ENCODE measurements at places on chromosomes 5 and 9. TPM values are rescaled to one million over a fixed set of nuclear protein-coding genes. Genes with fewer than 3 reads are reported as not detected.

The LRRC14B gene
- 27.4 TPM for total RNA-seq

The TGFBI gene
- total RNA-seq = 42.4 TPM

The PCDHGC3 gene
- total RNA-seq = 19.1 TPM

DNA sequence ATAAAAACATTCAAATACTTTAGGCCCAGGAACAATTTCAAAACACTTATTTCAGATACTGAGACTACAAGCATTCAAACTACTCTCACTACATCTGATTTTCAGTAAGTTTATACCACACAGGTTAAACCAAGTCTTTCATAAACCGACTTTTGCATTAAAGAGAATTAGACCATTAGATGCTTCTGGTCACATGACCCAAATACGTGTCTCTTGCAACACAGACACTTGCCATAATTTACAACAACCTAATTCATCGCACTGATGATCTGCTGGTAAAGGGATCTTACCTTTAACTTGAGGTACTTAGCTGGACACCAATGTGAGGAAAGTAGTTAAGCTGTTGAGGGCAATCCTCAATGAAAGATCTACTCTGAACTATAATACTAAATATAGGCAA, 3.2 kb downstream of the HNRNPH1 start:
- DNase-seq = no peak

- DNase-seq = no peak
These were observed 188.8 kb upstream of the GLRA1 start for GRCh38 chr5:152113401-152113800.

DNA sequence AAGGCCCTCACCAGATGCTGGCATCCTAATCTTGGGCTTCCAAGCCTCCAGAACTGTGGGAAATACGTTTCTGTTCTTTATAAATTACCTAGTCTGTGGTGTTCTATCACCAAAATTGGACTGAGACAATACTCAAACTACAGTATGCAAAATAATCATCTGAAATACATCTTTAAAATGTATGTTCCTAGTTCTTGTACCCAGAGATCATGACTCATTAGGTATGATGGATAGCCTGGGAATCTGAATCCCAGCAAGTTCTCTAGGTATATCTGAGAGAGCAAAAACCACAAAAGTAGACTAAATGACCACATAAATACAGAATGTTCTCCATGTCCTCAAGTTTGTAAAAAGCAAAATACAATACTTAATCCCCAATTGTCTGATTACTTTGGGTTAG, 166.3 kb downstream of the YIPF5 start:
- DNase-seq = no peak

GRCh38 chr5:87190687-87191086, 77.0 kb upstream of the RASA1 start:
- no peak for DNase-seq

Measured in heart right ventricle (tissue), 16 donors.